ENCODE measurements at places on chromosomes 11 and 22. TPM values are rescaled to one million over a fixed set of nuclear protein-coding genes. Genes with fewer than 3 reads are reported as not detected.

Gene SMTNL1
- not detected for total RNA-seq

GRCh38 chr11:4181782-4182721, 87.5 kb downstream of the RRM1 start:
- peak; percentile 15 for DNase-seq

DNA sequence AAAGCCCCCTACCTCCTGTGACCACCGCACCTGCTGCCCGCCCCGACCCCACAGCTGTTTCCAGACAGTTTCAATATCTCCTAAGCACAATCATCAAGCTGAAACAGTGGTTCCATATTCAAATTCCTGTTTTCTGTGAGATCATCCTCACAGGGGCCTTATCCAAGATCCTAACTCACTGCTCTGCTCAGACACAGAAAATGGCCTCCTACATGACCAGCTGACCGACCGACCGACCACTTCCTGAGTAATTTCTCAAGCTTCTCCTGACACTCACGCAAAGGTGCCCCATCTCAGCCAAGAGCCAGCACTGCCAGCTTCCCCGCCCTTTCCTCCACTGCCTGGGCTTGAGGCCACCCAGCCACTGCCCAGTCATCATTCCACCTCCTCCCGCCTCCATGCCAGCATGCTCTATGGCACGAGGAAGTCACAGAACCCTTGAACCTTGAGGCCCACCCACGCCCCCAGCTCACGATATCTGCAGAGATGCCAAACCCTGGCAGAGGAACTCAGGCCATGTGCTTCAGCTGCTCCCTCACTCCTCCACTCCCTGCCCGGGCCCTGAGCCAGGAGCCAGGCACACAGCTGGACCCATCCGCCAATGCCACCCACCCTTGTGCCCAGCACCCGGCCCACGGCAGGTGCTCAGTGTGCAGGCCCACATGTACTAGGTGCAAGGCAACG, 14.0 kb downstream of the KIAA0930 start:
- no peak for DNase-seq

Gene NXF1
- 46.2 TPM for total RNA-seq

Gene OR52K1
- total RNA-seq: under 0.01 TPM

DNA sequence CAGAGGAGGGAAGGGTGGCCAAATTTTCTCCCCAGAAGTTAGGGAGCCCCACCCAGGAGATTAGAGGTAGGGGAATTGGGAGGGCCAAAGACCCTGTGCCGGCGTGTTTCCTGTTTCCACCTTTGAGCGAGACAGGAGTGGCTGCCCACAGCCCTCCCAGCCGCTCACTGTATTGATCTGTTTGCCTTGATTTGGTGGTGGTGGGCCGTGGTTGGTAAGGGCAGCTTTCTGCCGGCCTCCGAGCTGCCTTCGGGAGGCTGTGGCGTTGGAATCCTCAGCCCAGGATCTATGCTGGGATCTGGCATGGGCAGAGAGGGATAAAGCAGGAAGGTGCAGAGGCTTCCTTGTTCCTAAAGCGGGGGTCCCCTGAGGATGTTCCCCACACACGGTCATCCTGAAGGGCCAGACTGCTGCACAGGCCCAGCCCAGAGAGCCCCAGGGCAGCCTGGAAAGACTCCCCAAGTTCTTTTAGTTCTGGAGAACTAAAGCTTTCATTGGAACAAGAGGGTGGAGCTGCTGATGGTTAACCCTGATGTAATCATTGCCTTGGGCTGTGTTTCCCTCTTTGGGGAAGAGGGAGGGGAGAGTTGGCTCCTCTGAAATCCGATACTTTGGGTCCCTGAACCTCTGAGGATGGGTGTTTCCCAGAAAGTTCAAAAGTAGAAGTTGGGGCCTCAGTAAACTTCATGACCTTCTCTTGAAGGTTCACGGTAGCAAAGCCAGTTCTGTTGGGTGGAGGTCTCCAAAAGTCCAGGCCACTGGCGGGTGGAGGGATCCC, 7.2 kb downstream of the FAM83F start:
- no peak for DNase-seq

- no peak for DNase-seq
These were observed 30.6 kb downstream of the MED15 start for GRCh38 chr22:20537983-20538382.

DNA sequence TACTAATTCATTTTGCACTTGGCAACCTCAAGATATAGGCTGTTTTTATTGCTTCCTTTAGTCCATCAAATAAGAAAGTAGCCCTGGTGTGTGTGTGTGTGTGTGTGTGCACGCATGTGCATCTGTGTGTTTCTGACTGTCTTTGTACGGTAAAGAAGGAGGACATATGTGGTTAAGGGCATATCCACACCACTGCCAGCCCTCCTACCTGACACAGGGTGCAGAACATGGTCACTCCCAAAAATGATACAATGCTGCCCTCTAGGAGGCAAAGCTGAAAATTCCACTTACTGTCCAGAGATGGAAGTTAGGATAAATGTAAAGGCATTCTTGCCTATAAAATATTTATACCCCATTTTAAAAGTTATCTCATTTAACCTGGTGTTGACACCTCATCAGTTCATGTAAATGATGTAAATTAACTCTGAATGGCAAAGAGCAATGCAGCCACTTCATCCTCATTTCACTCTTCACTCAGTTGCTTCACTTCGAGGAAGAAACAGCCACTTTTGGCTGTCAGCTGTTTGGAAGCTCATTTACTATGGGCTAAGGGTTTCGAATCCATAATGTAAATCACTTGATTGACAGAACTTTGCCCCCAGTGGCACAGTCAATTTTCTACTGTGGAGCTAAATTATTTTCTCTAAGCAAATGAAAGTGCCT, 83.1 kb upstream of the MTNR1B start:
- DNase-seq: peak; percentile 77

Gene ZNRF3
- 8.9 TPM for total RNA-seq

- no peak for DNase-seq
These were observed 16.4 kb upstream of the SHANK2 start for GRCh38 chr11:71268706-71269321.

GRCh38 chr22:47323518-47323917, 561.1 kb downstream of the TBC1D22A start:
- DNase-seq: no peak

DNA sequence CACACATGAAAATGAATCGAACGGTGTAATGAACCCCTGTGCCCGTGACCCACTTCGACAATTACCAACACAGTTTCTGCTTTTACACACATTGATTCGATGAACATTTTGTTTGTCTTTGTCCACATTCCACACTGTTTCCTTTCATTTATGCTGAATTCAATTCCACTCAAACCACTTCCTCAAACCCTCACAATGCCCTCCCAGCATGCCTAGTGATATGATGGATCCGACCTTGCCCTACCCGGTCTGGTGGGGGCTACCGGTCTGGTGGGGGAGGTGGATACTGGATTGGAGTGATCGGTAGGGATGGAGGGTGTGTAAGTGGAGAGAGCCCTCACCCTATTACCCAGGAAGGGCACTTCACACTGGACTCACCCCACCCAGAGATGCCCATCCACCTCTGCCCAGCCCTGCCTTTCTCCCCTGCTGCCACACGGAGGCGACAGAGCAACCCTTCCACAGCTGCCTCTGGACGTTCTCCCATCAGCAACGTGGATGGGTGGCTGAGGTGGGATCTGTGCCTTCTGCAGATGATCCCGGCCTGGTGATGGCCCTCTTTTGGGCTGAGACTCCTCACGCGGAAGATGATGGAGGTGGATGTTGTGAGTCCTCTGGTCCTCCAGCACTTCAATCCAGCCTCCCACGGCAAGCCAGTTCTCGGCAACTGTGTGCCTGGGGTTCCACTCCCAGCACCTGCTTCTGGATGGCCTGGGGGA, 33.0 kb upstream of the P2RY2 start:
- DNase-seq: no peak

GRCh38 chr11:43951231-43951630, 8.8 kb downstream of the C11orf96 start:
- DNase-seq: no peak

DNA sequence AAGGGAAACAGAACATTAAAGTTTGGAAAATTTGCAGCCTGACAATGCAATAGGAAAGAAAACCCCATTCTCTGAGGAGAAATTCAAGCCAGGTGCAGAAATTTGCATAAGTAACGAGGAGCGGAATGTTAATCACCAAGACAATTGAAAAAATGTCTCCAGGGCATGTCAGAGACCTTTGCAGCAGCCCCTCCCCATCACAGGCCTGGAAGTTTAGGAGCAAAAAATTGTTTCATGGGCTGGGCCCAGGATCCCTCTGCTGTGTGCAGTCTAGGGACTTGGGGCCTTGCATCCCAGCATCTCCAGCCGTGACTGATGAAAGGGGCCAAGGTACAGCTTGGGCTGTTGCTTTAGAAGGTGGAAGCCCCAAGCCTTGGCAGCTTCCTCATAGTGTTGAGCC, 780.2 kb downstream of the LRRC4C start:
- DNase-seq: no peak

Gene ABCC8
- 5.5 TPM for total RNA-seq

Gene MFRP
- total RNA-seq: not detected

DNA sequence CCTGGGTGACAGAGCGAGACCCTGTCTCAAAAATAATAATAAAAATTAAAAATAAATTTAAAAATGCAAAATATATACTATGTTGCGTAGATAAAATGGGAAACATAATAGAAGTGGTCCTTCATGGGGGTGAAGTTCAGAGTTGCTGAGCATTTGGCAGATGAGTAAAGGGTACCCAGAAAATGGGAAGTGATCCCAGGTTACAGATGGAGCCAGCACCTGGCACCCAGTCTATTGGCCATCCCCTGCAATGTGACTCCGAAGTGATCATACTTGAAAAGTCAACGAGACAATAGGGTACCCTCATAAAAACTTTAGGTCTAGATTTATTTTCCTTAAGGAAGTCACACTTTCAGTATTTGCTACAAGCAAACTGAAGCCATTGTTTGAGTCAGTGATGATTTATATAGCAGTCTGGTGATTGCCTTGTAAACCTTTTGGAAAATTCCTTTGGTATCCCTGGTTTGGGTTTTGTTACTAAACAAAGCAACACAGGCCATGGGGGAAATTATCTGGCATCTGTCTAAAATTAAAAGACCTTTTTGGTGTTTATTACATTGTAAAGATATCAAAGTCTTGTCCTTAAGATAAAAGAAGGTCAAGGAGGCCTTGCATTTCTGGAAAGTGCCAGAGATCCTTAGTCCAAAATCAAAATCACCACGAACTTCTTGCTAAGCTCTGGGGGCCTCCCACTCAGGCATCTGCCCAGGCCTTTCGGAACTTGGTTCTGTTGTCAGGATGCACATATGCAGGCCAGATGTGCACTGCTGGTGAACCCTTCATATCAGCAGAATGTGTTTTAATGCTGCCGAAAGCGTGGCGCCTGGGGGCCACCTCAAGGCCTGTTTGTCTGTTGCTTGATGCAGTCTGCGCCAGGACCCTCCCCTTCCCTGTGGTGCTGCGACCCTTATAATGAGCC, 4.3 kb downstream of the SMARCB1 start:
- DNase-seq: no peak

Gene MRPL49
- total RNA-seq: 36.7 TPM

Gene CENPM
- 9.0 TPM for total RNA-seq

Gene OR8D4
- 0.10 TPM for total RNA-seq

Gene SH3BP1
- total RNA-seq: 8.8 TPM

DNA sequence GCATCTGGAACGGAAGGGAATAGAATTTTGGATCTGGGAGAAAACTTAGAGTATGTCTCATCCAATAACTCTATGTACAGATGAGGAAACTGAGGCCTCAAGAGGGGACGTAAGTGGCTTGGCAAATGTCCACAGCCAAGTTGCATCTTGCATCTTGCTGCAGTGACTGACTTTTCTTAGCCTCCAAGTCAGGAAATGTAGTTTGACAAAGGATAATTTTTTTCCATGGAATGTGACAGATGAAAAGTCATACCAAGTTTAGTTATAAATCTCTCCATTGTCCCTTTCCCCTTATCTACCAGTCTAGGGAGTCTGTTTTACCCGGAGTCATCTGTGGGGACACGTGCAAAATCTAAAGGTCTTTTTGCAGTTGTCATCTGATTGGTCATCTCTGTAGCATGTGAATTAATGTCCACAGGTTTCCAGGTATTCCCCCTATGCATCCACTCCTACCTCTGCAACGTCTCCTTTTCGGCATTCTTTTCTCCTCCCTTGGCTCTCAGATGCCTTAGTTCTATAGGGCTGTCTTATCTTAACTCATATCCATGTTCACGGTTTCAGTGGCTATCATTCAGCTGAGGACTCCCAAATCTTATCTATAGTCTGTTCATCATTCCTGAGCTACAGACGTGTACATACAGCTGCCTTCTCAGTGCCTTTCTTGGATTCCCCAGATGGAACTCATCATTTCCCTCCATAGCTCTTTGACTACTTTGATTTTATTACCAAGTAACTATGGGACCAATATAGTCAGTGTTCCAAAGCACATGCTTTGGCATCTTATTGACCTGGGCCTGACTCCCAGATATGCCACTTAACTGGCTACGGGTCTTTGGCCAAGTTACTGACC, 139.5 kb upstream of the TIMP3 start:
- no peak for DNase-seq

Gene DNAJB7
- not detected for total RNA-seq

Gene SERHL2
- total RNA-seq: 4.7 TPM

- no peak for DNase-seq
These were observed 37.5 kb downstream of the PPARA start for GRCh38 chr22:46187862-46188261.

Gene MS4A6E
- total RNA-seq: not detected

GRCh38 chr11:65429724-65430405, 7.3 kb downstream of the NEAT1 start:
- peak; percentile 69 for DNase-seq

GRCh38 chr11:99584830-99585229, 564.1 kb downstream of the CNTN5 start:
- no peak for DNase-seq

Gene KCNK7
- total RNA-seq: 0.20 TPM

DNA sequence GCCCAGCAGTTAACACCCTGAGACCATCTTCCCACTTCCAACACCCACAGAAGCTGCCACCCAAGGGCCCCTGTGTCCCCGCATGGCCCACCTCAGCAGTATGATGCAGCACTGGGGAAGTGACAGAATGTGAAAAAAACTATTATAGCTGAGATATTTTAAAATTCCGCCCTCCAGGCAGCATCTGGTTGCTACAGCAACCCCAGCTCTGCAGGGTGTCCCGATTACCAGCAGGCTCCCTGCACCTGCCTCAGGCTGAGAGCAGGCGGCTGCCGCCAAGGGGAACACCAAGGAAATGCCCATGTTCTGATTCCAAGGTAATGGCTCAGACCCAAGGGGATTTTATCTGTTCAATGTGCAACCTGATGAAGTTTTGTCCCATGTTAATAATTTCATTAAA, 10.5 kb upstream of the TMEM121B start:
- DNase-seq: peak; percentile 48

DNA sequence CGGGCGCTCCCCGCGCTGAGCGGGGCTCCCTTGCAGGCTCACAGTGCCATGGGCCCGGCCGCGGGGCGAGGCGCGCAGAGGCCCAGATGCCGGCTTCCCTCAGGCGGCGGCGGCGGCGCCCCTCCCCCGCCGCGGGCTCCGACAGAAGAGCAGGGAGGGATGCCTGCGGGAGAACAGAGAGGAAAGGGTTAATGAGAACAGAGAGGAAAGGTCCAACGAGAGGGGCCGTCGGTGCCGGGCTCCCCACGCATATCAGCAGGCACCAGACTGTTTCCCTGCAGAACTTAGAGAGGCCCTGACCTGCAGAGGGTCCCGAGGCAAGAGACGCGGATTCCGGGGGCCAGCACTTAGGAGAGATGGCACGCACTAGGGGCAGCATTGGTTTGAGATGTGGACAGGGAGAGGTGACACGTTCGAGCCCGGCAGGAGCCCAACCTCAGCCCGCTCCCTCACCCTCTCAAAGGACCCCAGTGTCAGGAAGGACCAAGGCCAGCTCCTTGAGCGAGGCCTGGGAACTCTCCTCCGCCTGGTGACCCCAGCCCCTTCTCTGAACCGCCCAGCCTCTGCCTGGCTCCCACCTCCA, 9.1 kb downstream of the NRXN2 start:
- DNase-seq: no peak
